ENCODE measurements at places on chromosomes 4 and X.

DNA sequence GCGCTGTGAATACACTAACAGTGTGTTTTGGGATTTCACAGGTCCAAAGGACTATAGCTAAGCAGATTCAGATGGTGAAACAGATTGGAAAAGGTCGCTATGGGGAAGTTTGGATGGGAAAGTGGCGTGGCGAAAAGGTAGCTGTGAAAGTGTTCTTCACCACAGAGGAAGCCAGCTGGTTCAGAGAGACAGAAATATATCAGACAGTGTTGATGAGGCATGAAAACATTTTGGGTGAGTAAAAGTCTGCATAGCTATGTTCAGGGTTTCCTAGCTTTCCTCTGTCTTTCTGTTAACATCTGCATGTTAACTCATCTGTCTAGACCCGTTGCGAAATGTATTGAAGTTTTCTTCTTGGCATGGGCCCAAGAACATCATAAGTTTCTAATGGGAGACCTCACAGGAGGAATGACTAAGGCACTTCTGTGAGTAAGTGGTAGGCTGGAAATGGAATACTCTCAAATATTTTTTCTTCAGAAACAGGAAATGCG lies 372.1 kb downstream of the BMPR1B start:
- DNase-seq = no peak

GRCh38 chr4:37068580-37068979 lies 176.0 kb upstream of the NWD2 start:
- no peak for DNase-seq

DNA sequence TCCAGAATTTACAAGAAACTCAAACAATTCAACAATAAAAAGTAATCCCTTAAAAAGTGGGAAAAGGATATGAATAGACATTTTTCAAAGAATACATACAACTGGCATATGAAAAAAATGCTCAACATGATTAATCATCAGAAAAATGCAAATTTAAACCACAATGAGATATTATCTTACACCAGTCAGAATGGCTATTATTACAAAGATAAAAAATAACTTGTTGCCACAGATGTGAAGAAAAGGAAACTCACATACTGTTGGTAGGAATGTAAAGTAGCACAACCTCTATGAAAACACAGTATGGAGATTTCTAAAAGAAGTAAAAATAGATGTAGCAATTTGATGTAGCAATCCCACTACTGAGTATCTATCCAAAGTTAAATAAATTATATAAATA lies 65.1 kb upstream of the DIAPH2 start:
- DNase-seq = no peak

DNA sequence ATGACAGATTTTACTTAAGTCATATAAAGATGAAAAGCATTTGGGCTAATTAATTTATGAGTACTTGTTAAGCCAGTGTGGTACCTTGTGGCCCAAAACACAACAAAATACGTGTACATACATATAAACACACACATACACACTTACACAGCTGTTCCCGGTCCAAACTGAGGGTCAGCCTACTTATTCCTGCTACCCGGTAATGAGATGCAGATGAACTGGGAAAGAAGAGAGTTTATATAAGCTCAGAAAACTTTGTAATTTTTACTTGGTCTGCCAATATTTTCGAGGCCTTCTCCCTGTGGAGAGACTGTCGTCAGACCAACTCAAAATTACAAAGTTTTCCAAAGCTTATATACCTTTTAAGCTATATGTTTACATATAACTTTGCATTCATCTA lies 25.8 kb upstream of the PBDC1 start:
- no peak for DNase-seq

- DNase-seq = no peak
Observed at GRCh38 chr4:147853706-147854105, 121.8 kb downstream of the ARHGAP10 start.

- no peak for DNase-seq
Observed at GRCh38 chrX:107691024-107691448, 62.7 kb downstream of the PRPS1 start.

- DNase-seq = no peak
Observed at GRCh38 chr4:114926583-114926982, 186.8 kb downstream of the NDST4 start.

GRCh38 chr4:171532968-171533367 lies 280.2 kb upstream of the GALNTL6 start:
- no peak for DNase-seq

DNA sequence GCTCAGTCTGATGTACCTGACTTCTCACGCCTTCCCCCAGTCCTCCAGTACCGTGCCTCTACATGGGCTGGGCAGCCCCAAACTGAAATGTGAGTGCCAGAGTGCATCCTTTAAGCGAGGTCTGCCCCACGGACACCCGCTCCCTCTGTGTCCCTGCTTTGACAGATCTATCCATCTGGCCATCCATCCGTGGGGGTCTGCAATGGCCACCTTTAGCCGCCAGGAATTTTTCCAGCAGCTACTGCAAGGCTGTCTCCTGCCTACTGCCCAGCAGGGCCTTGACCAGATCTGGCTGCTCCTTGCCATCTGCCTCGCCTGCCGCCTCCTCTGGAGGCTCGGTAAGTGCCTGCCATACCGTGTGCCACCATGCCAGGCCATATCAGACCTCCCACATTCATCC lies 827 bp downstream of the PORCN start:
- DNase-seq = no peak

DNA sequence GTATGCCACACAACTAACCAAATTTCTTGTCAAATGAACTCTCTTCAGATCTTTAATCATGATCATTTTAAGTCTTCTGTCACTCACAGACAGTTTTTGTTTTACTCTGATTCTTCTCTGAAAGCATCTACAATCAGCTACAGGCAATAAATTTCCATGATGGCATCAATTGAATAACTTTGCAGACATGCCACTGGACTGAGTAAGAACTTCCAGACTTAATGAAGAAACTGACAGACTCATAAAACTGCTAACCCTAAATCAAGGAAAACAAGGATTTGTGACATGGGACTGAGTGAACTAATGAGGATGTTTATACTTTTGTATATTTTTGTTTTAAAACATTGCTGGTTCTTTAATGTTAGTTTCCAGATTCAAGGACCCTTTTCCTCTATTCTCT lies 5.5 kb upstream of the PPP1R2C start:
- DNase-seq = no peak

GRCh38 chr4:2795893-2796848 lies 3.3 kb downstream of the SH3BP2 start:
- DNase-seq = no peak

- DNase-seq = peak; percentile 97
Observed at GRCh38 chr4:73069338-73070073, at the start of gene COX18. Gene COX18, minus strand, starts transcription at chr4:73069716. Its CDS starts 67 bp downstream, at chr4:73069649.

GRCh38 chr4:149095001-149095400 lies 652.8 kb upstream of the NR3C2 start:
- no peak for DNase-seq

GRCh38 chrX:45761920-45762319 lies 561.2 kb upstream of the DIPK2B start:
- DNase-seq = no peak

DNA sequence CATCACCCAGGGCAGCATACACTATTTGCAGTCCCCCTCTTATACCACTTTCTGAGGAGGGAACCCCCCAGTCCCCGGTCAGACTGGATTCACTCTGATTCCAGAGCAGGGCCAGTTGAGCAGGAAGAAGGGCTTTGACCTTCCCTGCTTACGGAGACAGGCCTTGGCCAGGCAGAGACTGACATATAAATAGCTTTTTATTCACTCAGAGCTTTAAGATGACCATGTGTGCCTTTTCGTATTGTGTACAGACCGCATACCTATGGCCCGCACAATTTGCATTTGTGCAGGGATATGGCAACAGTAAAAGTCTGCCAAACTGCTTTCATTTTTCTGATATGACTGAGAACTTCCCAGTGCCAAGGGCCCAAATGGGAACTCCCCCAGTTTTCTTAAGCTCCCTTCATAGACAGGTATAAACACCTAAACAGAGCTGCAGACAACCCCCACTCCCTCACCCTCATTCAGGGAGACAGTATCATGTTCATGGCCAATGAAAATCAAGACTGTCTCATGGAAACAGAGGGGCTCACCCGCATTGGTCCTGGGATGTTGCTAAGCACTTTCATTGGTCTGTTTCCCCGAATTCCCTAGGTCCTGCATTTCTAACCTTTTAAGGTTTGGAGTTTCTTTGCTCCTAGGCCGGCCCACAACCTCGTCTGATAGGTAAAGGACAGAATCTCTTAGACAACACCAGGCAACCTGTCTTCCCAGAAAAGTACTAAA lies 86.0 kb downstream of the RTL5 start:
- DNase-seq = no peak

- no peak for DNase-seq
Observed at GRCh38 chr4:99552872-99553271, 11.0 kb downstream of the TRMT10A start.

- no peak for DNase-seq
Observed at GRCh38 chr4:23023121-23023520, 330.4 kb downstream of the GBA3 start.

DNA sequence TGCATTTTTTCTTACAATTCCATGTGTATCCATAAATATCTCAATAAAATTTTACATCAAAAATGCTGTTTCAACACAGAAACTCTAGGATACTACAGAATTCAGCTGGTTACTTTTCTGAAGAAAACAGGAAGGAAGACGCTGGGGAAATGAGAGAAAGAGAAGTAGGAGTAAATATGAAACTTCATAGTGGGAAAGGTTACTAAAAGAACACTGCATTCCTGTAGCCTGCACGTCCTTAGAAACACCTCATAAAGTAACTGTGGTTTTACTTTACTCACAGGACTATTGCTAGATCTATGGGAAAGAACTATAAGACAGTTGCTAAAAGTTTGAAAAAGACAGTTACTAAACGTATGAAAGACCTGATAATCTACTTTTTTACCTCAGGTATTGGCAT lies 23.1 kb downstream of the ATP11C start:
- DNase-seq = no peak

- peak; percentile 54 for DNase-seq
Observed at GRCh38 chrX:154036513-154036912, 16.8 kb upstream of the IRAK1 start.

DNA sequence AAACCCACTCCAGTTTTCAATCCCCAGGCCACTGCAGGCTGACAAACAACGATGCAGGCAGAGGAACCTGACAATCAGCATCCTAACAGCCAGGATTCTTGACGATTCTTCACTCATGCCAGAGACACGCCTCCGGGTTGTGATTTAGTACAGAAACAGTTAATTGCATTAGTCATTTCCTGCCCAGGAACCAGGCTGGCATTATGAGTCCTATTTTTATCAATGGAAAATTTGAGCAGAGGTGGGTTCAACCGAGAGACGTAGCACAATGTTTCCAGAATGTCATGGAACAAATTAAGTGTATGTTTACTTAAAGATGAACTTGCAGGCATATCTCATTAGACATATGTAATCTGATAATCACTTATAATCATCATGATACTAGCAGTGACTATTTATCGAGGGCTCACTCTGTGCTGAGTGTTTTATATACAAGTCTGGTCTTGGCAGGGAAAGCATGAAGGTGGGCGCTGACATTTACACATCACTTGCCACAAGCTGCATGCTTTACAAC lies 159.7 kb downstream of the NSUN7 start:
- peak; percentile 72 for DNase-seq

DNA sequence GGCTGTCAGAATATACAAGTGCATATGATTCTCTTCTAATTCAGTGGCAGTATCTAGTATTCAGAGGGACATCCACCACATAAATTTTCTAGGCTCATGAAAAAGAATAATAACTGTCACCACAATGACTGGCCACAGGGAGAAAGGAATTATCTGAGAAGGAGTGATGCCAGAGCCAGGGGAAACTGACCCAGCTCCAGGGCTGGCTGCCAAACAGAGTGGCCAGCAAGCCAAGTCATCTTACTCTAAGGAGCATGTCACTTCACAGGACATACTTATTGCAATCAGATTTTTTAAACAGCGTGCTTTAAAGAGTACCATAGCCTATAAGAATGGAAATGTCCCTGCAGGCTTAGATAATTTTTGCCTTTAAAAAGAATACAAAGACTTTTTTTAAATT lies 5.8 kb upstream of the SEPTIN11 start:
- DNase-seq = no peak

- DNase-seq = no peak
Observed at GRCh38 chr4:119692001-119692400, 63.4 kb upstream of the PDE5A start.
